Left cardiac atrium (tissue), 4 donors: ENCODE measurements at places on chromosomes 5 and 9. TPM values are rescaled to one million over a fixed set of nuclear protein-coding genes. Genes with fewer than 3 reads are reported as not detected.

NR6A1 gene
- 1.2 TPM for total RNA-seq

WDR31 gene
- total RNA-seq: 5.7 TPM

SPEF2 gene
- total RNA-seq: 2.8 TPM

- DNase-seq: no peak
Observed at GRCh38 chr9:134707731-134708671, 66.4 kb downstream of the COL5A1 start.

GRCh38 chr5:58544926-58545325, 37.9 kb upstream of the RAB3C start:
- no peak for DNase-seq

RMRP gene
- total RNA-seq: 14,118 TPM

- no peak for DNase-seq
Observed at GRCh38 chr5:120236360-120236759, 227.7 kb upstream of the PRR16 start.

MYOZ3 gene
- total RNA-seq: 3.0 TPM

DNA sequence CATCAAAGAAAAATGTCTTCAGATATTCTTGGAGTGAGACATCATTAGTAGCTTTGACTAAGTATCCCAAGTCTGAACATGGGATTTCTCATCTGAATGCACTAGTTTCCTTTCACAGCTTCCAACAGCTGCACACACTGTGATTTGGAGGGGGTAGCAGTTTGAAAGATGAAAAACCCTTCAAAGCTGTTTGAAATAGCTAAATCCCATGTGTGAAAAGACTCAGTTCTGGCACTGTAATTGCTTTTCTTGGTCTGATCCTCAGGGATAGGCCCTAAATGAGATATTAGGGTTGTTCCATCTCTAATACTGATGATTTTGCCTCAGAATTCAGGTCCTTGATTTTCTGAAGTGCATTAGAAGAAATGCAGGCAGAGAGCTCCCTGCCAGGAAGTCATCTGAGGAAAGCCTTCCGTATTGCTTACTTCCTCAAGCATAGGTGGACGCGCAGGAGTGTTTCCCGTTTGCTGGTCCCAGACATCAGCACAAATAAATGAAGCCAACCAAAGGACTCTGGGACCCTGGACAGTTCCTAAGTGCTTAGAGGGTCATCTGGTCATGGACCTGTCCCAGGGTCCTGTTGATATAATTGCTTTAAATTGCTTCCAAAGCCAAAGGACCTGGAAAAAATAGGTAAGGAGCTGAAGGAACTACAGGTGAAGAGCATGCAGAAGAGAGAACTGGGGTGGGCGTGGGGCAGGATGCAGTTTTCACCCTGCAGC, 25.6 kb upstream of the FRMPD1 start:
- DNase-seq: no peak

DNA sequence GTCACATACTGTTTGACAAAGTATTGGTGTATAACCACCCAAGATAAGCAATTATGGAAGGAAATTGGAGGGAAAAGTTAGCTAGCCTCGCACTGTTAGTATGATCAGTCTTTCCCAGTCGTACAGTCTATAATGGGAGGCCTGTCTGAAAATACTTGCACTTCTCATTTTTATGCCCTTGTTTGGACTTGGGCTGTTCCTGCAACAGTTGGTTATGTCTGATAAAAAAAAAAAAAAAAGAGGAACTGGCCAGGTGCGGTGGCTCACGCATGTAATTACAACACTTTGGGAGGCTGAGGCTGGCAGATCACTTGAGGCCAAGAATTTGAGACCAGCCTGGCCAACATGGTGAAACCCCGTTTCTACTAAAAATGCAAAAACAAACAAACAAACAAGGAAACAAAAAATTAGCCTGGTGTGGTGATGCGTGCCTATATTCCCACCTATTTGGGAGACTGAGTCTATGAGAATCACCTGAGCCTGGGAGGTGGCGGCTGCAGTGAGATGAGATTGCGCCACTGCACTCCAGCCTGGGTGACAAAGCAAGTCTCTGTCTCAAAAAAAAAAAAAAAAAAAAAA, 58.3 kb upstream of the ANKRD33B start:
- DNase-seq: no peak

FOXI1 gene
- total RNA-seq: not detected

PCDHGA2 gene
- 4.5 TPM for total RNA-seq

DNA sequence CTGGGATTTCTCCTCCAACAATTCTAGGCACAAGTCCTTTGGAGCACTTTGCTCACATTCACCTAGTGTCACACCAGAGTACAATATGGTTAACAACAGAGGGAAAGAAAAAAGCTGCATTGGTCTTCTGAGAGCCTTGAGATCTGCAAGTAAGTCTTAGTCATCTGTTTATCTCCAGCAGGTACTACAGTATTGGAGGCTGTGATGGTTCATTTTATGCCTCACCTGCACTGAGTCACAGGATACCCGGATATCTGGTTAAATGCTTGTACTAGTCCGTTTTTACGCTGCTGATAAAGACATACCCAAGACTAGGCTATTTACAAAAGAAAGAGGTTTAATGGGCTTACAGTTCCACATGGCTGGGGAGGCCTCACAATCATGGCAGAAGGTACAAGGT, 525.0 kb downstream of the NR2F1-AS1 start:
- DNase-seq: no peak

GRCh38 chr5:177310332-177310731, 1.4 kb downstream of the MXD3 start:
- no peak for DNase-seq

- peak; percentile 71 for DNase-seq
Observed at GRCh38 chr9:134284273-134284672, 42.0 kb upstream of the RXRA start.

GRCh38 chr5:88401228-88401627, 132.6 kb upstream of the TMEM161B start:
- no peak for DNase-seq

GRCh38 chr5:41176952-41177351, 36.4 kb downstream of the C6 start:
- no peak for DNase-seq

DNA sequence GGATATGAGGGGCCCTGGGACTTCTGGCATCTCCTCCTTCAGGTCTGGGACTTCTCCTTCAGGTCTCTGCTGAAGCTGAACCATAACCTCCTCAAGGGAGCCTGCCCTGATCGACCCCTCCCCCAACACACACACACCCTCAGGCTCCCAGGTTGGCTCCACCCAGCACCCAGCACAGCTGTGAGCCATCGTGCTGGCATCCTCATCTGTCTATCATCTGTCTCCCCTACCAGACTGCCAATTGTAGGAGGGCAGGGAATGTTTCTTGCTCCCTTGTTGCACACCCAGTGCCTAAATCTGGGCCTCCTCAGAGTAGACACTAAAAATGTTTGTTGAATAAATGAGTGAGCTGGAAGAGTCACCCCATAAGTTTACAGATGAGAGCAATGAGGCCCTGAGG, 71.4 kb downstream of the LRSAM1 start:
- no peak for DNase-seq

CER1 gene
- not detected for total RNA-seq

DNA sequence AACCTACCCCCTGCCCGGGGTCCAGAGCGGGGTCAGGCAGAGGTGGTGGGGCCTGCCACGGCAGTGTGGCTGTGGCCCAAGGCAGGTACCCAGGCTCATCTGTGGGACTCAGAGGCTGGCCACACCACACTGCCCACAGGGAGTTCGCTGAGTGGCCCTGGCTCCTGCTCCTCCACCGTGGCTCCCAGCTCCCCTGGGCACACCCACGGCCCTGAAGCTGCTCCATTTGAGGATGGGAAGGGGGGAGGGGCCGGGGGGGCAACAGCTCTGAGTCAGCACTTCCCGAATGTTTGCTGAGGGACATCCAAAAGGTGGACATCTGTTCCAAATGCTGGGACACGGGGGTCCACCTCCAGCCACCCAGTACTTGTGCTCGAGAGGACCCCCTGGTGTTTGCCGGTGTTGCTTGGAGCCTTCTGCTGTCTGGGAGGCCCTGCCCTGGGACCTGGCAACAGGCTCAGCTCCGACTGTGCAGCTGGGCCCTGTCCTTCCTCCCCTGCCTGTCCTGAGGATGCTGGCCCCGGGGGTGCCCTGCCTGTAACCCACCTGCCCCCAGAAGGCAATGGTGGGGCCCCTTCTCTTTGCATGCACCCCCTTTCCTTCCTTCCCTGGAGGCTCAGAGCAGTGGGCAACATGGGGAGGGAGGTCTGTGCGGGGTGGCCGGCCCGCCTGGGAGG, 2.5 kb upstream of the NRARP start:
- no peak for DNase-seq

GRCh38 chr5:101585366-101585765, 682.3 kb upstream of the ST8SIA4 start:
- no peak for DNase-seq

GRCh38 chr9:73199886-73200285, 48.2 kb downstream of the ANXA1 start:
- no peak for DNase-seq

- no peak for DNase-seq
Observed at GRCh38 chr5:174374206-174374605, 328.7 kb downstream of the NSG2 start.

TRIM36 gene
- total RNA-seq: 0.71 TPM

IL13 gene
- total RNA-seq: not detected

CNTFR gene
- total RNA-seq: 45.3 TPM

DNA sequence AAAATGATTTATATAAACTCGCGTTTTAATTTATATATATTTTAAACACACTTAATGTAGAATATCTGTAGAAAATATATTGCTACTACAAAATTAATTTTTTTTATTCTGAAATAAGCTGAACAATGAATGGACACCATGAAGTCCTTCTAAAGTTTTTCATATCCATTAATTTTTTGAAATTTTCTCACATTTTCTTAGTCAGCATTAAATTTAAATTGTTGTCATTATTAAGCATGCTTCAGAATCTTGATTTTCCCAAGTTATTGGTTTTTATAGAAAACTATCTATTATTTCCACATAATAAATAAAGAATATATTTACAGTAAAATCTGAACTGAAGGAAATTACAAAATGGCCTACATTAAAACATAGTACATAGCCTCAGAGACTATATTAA, 1314.9 kb upstream of the CDH6 start:
- no peak for DNase-seq

LCN15 gene
- total RNA-seq: 0.41 TPM

GRCh38 chr9:111475195-111475594, 9.0 kb downstream of the ECPAS start:
- no peak for DNase-seq

GRCh38 chr9:135550344-135550918, 4.5 kb downstream of the OBP2A start:
- DNase-seq: no peak
